ENCODE measurements at places on chromosomes 16 and 17.
A peak's percentile ranks its signal among the peaks of the same experiment; 100 is the strongest.

DNA sequence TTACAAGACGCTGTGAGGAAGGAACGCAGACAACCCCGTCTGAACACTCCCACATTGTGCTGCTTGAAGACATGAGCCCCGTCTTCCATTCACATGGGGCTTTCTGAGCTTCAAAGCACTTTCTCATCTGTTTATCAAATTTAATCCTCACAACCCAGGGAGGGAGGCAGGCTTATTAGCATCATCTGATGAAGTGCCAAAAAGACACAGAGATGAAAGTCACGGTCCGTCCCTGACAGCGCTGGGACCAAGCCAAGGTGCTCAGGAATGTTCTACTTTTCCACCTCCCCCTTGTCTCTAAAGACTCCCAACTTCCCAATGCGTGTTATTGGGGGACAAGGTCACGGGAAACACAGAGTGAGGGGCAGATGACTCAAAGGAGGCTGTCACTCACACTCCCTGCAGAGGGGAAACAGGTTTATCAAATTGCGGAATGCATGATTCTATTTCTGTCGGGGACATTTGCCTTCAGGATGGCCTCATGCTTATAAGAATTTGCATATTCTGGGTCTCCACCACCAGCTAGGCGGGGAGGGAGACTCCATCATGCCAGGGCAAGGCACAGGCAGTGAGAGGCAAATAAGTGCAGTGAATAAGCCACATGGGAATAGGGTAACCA is 10.7 kb downstream of the XYLT1 start:
- DNase-seq, result no peak

DNA sequence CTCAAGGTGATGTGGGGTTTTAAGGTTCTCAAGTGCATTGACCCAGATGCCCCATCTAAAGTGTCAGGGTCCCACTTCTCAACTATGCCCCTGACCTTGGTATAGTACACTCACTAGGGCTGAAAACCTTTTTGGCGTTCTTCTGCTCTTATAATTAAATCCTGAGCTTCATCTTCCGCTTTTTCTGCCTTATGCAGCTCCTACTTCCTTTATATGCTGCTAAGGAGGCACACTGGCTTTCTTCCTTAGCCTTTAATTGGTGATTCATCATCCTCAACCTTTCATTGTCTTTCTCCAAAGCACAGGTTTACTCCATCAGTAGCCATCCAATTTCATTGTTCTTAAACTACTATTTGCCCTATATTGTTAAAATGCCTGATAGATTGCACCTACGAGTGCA is 5.3 kb upstream of the NF1 start:
- no peak for DNase-seq

- peak; percentile 5 for DNase-seq
Measured at GRCh38 chr16:27242398-27242797, 26.2 kb downstream of the NSMCE1 start.

GRCh38 chr17:3918372-3919122 is 2.3 kb upstream of the P2RX1 start:
- no peak for DNase-seq

DNA sequence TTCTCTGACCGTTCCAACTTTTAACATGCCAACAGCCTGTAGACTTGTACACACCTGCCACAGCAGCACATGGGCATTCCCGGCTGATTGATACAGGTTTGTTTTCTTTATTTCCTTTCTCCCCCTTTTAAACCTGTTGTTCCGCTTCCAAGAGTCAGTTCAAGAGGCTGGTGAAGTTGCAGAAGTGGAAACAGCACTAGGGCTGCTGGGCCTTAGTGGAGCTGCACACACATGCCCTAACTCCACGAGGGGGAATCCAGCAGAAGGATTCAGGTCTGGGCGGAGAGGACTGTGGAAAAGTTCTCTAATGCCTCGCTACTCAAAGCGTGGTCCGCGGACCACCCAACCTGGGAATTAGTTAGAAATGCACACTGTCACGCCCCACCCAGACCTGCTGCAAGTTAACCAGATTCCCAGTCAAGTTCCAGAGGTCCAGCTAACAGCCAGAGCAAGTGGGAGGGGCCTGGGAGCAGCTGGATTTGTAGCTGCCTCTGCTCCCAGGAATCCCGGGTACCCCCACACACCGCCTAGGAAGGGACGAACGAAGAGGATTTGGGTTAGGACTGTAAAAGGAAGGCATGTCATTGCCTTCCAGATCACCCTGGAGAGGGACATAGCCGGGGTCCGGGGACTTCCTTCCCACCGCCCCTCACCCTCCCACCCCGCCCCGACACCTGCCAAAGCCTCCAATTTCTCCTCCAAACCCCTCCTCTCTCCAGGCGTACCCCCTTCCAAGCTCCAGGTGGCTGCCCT is 542 bp downstream of the SLC39A11 start:
- DNase-seq, result no peak

- DNase-seq, result no peak
Measured at GRCh38 chr17:64244165-64244564, 18.9 kb downstream of the TEX2 start.

GRCh38 chr16:5487728-5488127 is 390.1 kb upstream of the EEF2KMT start:
- DNase-seq, result no peak

DNA sequence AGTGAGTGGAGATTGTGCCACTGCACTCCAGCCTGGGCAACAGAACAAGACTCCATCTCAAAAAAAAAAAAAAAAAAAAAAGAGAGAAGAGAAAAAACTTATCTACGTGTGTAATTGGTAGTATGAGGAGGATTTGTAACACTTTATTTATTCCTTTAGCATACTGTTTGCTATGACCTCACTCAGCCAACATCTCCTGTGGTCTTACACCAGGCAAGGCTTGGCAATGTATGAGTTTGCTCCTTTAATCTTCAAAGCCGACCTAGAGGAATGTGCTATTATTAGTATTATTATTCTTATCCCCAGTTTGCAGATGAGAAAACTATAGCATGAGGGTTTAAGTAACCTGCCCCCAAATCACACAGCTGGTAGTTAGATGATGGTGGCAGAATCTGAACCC is 35.8 kb upstream of the HAPSTR1 start:
- no peak for DNase-seq

GRCh38 chr16:54931120-54932014 is 702 bp downstream of the IRX5 start:
- peak; percentile 23 for DNase-seq

- DNase-seq, result no peak
Measured at GRCh38 chr17:79176792-79177601, 102.4 kb downstream of the ENGASE start.

- DNase-seq, result no peak
Measured at GRCh38 chr17:65852911-65853310, 291.5 kb upstream of the AXIN2 start.

- no peak for DNase-seq
Measured at GRCh38 chr16:31182391-31182790, 2.5 kb downstream of the FUS start.
